ENCODE measurements at places on chromosomes 5 and 9. TPM values are rescaled to one million over a fixed set of nuclear protein-coding genes. Genes with fewer than 3 reads are reported as not detected.

Gene CDC20B
- total RNA-seq: not detected

Gene NR2F1
- total RNA-seq: not detected

Gene TRIM41
- total RNA-seq: 36.5 TPM

DNA sequence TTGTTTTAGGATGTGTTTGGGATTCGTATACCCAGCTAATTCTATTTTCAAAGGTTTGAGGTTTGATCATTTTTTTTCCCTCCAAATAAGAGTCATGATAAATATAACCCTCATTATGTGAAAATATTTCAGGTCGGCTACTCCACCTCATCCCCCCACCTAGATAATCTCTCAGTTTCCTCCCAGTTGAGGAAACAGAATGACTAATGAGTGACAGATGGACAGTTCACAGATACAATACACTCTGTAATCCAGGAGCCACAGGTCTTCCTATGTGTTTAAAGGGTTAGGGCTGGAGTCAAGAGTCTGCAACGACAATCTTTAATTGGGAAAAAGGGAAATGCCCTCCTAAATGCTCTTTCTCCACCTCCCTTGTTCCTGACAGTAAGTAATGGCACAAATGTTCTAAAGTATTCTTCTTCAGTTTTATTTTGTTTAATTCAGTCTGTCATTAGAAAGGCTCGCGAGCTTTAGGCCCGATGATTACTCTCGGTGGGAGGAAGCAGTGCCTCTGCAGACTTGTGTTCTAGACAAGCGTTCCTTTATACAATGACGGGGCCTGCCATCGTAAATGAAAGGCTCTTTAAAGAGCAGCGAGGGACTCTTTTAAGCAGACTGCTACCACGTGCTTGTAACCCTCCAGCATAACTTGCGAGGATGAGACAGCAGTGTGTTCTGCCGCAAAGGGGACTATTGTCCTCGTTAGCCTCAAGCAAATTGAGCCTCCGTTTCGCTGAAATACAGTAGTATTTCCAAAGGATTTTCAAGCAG is 69.0 kb downstream of the MEF2C start:
- DNase-seq: no peak

DNA sequence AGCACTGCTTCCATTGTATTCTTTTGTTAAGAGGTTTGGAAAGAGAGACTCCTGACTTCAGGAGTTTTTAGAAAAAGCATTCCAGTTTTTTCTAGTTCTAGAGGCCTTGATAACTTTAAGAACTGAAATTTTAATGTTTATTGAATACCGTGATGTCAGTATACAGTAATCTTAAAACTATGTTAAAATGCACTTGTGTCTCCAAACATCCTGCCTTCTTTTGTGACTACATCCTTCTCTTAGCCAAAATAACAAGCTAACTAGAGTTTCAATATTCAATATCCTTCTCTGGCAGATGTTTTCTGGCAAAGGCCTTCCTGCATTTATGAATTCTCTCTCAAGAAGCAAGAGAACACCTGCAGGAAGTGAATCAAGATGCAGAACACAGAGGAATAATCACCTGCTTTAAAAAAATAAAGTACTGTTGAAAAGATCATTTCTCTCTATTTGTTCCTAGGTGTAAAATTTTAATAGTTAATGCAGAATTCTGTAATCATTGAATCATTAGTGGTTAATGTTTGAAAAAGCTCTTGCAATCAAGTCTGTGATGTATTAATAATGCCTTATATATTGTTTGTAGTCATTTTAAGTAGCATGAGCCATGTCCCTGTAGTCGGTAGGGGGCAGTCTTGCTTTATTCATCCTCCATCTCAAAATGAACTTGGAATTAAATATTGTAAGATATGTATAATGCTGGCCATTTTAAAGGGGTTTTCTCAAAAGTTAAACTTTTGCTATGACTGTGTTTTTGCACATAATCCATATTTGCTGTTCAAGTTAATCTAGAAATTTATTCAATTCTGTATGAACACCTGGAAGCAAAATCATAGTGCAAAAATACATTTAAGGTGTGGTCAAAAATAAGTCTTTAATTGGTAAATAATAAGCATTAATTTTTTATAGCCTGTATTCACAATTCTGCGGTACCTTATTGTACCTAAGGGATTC is 43.1 kb downstream of the NDFIP1 start:
- peak; percentile 76 for DNase-seq

- no peak for DNase-seq
Observed at GRCh38 chr9:137988051-137988450, 110.5 kb downstream of the CACNA1B start.

DNA sequence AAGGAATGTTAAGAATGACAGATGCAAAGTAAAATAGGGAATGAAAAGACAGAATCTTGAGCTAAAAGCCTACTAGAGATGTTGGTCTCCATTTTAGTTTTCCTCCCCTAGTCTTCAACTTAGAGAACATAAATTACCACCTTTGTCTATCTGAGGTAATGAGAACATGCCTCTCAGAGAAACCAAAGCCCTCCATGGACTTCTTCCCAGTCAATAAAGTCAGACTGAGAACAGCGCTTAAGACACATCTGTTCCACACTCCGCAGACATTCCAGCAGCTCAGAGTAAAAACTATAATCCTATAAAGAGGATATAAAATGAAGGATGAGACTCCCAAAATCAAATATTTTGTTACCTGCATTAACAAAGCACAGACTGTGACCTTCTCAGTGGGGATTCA is 79.2 kb downstream of the DPYSL3 start:
- DNase-seq: no peak

- no peak for DNase-seq
Observed at GRCh38 chr5:116032991-116033390, 719 bp downstream of the ARL14EPL start.

GRCh38 chr9:22742401-22742800 is 295.8 kb downstream of the DMRTA1 start:
- no peak for DNase-seq

- no peak for DNase-seq
Observed at GRCh38 chr9:107898761-107899160, 409.2 kb upstream of the KLF4 start.
